ENCODE measurements at places on chromosomes 4 and X. TPM values are rescaled to one million over a fixed set of nuclear protein-coding genes. Genes with fewer than 3 reads are reported as not detected.

TLR8 gene
- not detected for total RNA-seq

SLC4A4 gene
- total RNA-seq: under 0.01 TPM

HERC5 gene
- 2.2 TPM for total RNA-seq

SH2D1A gene
- not detected for total RNA-seq

ETDB gene
- total RNA-seq: not detected

STPG2 gene
- 0.24 TPM for total RNA-seq

VEGFD gene
- not detected for total RNA-seq

XK gene
- total RNA-seq: 0.72 TPM

WFS1 gene
- total RNA-seq: 10.1 TPM

CXCL11 gene
- 2.2 TPM for total RNA-seq

CSN1S1 gene
- not detected for total RNA-seq

FAM184B gene
- total RNA-seq: not detected

HTR2C gene
- total RNA-seq: not detected

PARM1 gene
- 0.21 TPM for total RNA-seq

CCDC160 gene
- total RNA-seq: under 0.01 TPM

HHIP gene
- total RNA-seq: 0.96 TPM

CPZ gene
- not detected for total RNA-seq

ASB11 gene
- total RNA-seq: not detected

HELT gene
- total RNA-seq: not detected

ETDA gene
- total RNA-seq: not detected

DCAF8L2 gene
- not detected for total RNA-seq

GABRE gene
- 16.8 TPM for total RNA-seq

GRIPAP1 gene
- 23.4 TPM for total RNA-seq

All from tracheal epithelial cell (primary cell).